ENCODE measurements at places on chromosomes 3 and 15.

DNA sequence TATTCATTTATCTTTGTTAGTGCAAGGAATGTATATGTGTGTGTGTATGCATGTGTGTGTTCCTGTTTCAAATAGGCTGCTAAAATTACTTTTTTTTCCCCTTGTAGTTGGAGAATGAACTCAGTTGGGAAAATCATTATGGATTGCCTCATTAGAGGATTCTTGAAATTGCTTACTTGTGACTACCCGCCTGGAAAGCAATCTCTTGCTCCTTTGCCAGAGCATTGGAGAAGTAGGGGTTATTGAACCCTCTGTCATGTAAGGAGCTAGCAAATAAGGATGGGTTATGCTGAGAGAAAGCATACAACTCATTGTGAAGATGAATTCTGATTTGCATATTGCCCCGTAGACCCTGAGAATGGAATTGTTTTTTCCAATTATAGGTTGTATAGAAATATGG, 474.5 kb downstream of the CADM2 start:
- DNase-seq, result no peak

DNA sequence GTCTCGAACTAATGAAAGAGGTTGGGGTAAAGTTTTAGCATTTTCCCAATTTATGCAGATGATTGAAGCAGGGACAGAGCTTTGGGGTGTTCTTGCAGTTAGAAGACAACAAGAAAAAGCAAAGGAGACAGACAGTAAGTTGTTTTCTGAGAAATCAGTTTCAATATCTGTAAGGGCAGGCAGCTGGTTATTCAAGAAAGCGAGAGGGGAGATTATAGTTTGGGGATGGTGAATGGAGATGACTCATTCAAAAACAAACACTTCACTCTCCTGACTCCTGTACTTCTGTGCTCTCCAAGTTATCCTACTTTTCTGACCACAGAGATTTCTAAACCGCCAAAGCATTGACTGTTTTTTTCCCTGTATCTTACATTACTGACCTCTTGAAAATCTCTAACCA, 352.0 kb downstream of the GAP43 start:
- no peak for DNase-seq

GRCh38 chr3:69774029-69774428, 34.8 kb downstream of the MITF start:
- no peak for DNase-seq

GRCh38 chr3:49902511-49903345, 945 bp downstream of the MST1R start:
- DNase-seq, result no peak

DNA sequence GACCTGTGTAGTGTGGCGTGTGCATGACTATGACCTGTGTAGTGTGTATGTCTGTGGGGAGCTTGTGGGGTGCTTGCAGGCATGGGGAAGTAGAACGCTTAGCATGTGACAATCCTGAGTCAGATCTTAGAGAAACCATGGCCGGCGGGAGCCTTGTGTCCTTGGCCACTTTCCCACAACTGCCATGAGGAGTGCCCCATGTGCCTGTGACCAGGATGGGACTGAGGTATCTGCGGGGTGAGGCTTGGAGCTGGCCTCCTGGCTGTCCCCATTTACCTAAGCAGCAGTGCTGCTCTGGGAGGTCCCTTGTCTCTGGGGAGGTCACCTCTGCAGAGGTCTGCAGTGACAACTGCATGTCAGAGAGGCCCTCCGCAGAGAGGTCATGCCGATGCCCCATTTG, 23.6 kb downstream of the TRPM1 start:
- no peak for DNase-seq

DNA sequence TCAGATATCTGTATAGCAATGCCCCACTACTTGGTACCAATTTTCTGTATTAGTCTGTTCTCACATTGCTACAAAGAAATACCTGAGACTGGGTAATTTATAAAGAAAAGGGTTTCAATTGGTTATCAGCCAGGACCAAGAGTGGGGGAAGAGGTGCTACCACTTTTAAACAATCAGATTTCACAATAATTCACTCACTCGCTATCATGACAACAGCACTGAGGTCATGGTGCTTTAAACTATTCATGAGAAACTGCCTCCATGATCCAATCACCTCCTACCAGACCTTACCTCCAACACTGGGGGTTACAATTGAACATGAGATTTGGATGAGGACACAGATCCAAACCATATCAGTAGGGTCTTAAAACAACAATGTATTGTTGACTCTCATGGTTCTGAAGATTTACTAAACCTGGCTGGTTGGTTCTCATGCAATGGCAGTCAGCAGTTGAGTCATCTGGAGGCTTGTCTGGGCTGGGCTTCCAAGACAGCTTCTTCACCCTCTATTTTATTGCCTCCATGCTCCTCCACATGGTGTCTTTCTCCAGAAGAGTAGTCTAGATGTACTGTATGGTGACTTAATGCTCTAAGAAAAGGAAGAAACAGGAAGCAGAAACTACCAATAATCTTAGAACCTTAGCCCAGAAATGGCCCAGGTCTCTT, 21.2 kb upstream of the TM4SF4 start:
- DNase-seq, result no peak

- DNase-seq, result no peak
These were observed 26.3 kb downstream of the CCDC13 start for GRCh38 chr3:42746455-42747450.

GRCh38 chr15:65201918-65202317, 9.4 kb downstream of the CILP start:
- DNase-seq, result no peak

- DNase-seq, result no peak
These were observed 49.9 kb downstream of the LINGO1 start for GRCh38 chr15:77582763-77583162.

GRCh38 chr3:160757233-160758106, 1.4 kb downstream of the PPM1L start:
- DNase-seq, result peak; percentile 40

DNA sequence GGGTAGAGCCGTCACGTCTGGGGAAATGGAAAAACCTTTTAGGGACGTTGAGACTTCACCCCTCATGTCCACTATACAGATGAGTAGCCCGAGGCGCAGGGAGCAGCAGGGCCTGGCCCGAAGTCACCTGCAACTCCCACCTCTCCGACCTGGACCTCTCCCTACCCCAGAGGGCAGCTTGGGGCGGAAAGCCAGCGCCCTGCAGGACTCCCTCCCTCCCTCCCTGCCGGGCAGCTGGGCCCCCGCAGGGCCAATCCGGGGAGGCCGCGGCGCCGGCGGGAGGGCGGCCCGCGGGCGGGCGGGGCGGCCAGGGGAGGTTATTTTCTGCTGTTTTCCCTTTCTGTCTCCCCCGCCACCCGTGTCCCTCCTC, 2.0 kb downstream of the WNT7A start:
- no peak for DNase-seq

GRCh38 chr15:59821286-59821685, 132.2 kb upstream of the BNIP2 start:
- DNase-seq, result no peak

GRCh38 chr3:126309165-126309564, 48.0 kb downstream of the KLF15 start:
- DNase-seq, result no peak

DNA sequence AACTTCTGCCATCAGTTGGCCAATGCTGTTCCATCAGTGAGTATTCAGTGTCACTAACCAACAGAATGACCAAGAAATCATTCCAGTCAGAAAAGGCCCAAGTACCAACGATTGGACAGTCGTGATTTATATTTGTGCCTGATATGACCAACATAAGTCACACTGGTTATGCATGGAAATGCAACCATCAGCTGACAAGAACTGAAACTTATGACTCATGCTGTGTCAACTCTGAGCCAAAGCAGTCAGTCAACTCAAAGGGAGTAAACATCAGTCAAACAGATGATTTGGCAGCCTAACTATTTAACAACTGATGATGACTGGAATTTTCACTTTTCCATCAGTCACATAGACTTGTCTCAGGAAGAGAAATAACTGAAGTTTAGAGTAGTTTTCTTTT, 142.4 kb downstream of the ANXA2 start:
- DNase-seq, result no peak

DNA sequence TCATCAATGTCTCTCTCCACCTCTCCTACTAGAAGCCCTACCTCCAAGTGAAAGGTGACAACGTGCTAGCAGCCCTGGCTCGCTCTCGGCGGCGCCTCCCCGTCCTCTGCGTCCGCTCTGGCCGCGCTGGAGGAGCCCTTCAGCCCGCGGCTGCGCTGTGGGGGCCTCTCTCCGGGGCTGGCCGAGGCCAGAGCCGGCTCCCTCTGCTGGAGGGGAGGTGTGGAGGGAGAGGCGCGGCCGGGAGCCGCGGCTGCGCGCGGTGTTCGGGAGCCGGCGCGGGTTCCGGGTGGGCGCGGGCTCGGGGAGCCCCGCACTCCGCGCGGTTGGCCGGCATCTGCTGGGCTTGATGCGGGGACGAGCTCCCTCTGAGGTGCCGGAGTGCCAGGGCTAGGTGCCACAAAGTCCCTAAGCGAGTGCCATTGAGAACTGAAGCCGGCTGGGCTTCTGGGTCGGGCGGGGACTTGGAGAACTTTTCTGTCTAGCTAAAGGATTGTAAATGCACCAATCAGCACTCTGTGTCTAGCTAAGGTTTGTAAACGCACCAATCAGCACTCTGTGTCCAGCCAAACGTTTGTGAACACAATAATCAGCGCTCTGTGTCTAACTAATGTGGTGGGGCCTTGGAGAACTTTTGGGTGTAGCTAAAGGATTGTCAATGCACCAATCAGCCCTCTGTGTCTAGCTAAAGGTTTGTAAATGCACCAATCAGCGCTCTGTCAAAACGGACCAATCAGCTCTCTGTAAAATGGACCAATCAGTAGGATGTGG, 84.8 kb upstream of the ARRDC4 start:
- DNase-seq, result no peak

GRCh38 chr3:128077665-128078064, 25.4 kb downstream of the SEC61A1 start:
- no peak for DNase-seq

- DNase-seq, result no peak
These were observed 555 bp upstream of the RCCD1 start for GRCh38 chr15:90953947-90954711.

- no peak for DNase-seq
These were observed 18.2 kb downstream of the C15orf62 start for GRCh38 chr15:40787991-40788390.

GRCh38 chr15:81308260-81308659, 15.7 kb downstream of the STARD5 start:
- no peak for DNase-seq

DNA sequence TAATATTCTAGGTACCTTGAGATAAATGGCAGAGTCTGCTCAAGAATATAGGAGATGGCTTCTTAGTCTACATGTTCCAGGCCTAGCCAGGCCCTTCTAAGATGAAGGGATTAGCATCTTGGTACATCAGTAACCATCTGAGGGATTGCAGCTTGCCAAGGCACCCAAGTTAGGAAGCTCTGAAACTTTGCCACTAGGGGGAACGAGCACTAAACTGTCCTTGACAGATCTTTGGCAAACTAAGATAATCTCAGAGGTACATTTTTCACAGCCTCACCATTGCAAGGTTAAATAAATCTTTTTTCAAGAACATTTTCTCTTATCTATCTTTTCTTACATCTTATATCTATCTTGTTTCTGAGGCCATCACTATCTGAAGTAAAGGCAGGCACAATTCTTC, 351.2 kb downstream of the RAP2B start:
- no peak for DNase-seq

DNA sequence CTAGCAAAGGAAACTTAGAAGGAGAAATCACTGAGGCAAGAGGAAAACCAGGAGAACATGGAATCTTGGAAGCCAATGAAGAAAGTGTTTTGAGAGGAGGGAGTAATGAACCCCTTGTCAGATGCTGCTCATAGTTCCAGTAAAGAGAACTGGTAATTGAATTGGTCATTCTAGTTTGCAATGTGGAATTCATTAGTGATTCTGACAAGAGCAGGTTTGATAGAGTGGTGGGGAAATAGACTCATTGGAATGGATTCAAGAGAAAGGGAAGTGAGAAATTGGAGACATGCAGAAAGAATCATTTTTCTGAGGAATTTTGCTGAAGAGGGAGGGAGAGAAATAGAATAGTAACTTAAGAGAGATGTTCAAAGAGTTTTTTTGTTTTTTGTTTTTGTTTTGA, 21.0 kb downstream of the GLCE start:
- no peak for DNase-seq

DNA sequence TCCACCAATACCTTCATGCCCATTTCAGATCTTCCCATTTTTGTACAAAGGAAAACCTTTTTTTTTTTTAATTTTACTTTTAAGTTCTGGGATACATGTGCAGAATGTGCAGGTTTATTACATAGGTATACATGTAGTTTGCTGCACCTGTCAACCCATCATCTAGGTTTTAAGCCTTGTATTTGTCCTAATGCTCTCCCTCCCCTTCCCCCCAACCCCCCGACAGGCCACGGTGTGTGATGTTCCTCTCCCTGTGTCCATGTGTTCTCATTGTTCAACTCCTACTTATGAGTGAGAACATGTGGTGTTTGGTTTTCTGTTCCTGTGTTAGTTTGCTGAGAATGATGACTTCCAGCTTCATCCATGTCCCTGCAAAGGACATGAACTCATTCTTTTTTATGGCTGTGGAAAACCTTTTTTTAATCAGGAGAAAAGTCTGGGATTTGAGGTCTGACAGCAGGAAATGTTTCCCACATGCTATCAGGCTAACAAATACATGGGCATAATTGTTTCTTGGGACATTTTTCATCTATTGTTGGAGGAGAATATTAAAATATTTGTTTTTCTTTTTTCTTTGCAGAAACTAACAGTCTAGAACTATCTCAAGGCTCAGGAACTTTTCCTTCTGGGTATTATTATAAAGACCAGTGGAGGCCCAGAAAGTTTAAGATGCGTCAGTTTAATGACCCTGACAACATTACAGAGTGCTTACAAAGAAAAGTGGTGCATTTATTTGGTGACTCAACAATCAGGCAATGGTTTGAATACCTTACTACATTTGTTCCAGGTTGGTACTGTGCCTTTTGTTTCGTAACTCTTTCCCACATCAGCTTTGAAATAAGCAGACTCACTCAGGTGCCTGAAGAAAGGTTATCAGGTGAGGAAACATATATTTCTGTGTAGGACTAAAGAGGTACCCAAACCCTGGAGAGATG, 32.8 kb upstream of the NFKBIZ start:
- no peak for DNase-seq

DNA sequence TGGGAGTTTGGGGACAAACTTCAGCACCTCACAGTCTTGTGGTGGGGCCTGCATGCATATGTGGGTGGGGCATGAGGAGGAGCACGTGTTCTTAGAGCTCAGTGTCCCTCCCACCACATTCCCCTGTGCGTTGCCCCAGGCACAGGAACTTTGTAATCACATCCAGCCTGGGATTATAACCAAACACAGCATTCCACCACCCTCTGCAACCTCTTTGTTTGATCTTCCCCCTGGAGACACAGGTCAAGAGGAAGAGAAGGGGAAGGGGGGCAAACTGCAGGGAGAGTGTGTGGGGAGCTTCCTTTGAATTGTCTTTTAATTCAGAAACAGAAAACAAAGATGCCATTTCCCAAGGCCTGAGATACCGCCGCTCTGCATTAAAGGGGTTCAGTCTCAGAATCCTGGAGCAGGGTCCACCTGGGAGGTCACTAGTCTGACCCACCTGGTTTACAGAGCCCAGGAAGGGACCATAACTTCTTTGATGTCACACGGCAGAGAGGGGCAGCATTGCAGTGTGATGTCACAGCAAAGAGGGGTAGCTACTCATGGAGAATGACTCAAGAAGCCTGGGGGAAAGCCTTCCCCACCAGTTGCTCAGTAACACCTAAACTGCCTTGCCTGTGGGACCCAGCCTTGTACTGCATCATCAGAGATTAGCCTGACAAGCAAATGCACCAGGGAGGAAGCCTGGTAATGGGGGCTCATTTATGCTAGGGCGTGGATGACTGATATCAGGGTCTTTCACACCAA, 106.3 kb upstream of the RNU6-1 start:
- no peak for DNase-seq

GRCh38 chr3:195811756-195812155, at the start of gene MUC4:
Gene MUC4 (minus strand): TSS chr3:195811929. CDS start chr3:195811817, 112 bp downstream.
- no peak for DNase-seq
